Non-pigmented ciliary epithelial cell (primary cell): ENCODE measurements at places on chromosomes 12 and 14.

GRCh38 chr14:62670526-62670925 is 374.7 kb downstream of the KCNH5 start:
- DNase-seq, result no peak

- no peak for DNase-seq
These were observed 13.4 kb downstream of the GABARAPL1 start for GRCh38 chr12:10226086-10226485.

- peak; percentile 20 for DNase-seq
These were observed 11.1 kb upstream of the RTL1 start for GRCh38 chr14:100914597-100915021.

DNA sequence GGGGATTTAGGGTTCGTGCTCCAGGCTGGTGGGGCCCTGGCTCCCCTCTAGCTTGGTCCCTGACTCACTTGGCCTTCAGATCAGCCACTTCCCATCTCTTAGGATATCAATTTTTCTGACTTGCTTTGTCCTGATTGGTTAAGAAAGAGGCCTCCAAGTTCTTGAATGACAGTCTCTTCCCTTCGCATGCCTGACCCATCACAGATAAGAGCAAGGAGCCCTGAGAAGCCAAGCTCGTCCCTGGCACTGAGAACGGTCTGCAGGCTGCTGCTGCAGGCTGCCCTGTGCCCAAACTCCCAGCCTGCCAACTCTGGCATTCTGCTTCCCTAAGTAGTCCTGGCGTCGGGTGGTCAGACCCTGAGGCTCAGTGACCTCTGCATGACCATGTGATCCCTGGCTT is 794 bp upstream of the LRTM2 start:
- no peak for DNase-seq

DNA sequence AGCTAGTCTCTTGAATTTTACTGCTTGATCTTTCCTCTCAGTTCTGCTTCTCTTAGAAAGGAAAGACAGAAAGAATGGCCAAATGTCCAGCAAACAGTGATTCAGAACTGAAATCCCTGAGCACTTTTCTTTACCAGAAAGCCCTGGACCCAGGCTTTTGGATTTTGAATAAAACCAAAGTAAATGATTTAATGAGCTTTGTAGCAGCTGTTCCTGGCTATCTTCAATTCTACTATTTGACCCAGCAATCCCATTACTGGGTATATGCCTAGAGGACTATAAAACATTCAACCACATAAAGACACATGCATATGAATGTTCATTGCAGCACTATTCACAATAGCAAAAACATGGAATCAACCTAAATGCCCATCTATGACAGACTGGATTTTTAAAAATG is 187.2 kb downstream of the PRKD1 start:
- DNase-seq, result no peak

DNA sequence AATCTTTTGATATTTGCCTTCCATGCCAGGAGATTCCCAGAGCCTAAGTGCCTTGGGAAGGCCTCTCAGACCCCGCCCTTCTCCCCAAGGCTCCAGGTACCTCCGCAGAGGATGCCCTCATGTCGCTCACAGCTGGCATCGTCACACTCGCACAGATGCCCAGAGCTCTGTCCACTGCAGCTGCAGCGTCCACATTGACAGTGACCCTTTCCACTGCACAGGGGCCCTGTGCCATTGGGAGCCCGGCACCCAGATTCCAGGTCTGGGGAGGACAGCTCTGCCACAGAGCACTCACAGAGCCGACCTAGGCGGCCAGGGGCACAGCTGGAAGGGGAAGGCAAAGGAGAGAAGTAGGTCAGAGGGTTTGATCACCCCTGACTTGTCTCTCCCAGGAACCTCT is 12.3 kb upstream of the CSAD start:
- no peak for DNase-seq

DNA sequence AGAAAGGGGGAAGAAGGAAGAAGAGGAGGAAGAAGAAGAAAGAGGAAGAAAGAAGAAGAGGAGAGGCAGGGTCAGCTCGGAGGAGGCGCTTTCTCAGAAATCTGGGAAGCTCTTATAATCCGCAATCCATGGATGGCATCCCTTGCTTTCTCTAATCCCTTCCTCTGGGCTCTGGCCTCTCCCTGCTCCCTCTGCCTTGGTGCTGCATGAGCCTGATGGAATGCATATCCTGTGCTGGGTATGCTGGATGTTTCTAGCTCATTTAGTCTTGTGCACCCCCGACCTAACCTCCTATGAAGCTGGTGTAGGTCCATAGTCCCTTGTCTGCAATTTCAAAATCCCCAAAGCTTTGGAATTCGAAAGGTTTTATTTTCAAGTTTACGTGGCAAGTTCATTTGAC is 94.2 kb upstream of the MYL2 start:
- no peak for DNase-seq

DNA sequence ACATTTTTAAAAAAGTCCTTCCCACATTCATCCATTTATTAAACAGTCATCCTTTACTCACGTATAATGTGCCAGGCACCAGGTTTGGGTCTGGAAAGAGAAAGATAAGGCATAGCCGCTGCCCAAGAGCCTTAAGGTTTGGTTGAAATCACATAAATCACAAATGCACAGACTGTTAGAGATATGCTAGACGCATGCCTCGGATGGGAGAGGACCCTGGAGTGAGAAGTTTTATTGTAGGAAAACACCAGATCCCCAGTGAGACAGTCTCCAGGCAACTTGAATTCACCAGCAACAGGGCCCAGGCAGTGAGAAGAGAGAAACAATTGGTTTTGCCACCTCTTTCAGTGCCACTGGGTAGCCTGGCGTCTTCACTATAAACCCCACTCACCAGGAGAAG is 305.9 kb upstream of the AMIGO2 start:
- DNase-seq, result no peak

GRCh38 chr12:114995891-114996290 is 311.9 kb upstream of the TBX3 start:
- DNase-seq, result peak; percentile 24

GRCh38 chr12:95004610-95005009 is 1.1 kb upstream of the NDUFA12 start:
- DNase-seq, result no peak

DNA sequence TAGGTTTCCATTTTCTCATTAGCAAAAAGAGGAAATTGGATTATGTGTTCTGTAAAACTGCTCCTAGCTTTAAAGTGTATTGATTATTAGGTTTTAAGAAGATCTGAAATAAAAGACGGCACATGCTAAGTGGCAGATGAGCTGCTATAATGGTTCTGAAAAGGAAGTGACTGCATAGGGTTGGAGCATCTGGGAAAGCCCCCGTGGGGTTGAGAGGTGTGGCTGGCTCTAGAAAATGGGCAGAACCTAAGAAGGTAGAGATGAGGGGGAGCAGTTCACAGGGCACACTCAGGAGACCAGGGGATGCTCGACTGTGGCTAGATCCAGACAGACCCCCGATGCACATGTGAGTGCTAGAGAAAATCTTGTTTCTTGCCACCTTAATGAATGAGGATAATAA is 1.9 kb downstream of the IFNG-AS1 start:
- no peak for DNase-seq

- no peak for DNase-seq
These were observed 169.2 kb downstream of the GRIN2B start for GRCh38 chr12:13812168-13812567.

DNA sequence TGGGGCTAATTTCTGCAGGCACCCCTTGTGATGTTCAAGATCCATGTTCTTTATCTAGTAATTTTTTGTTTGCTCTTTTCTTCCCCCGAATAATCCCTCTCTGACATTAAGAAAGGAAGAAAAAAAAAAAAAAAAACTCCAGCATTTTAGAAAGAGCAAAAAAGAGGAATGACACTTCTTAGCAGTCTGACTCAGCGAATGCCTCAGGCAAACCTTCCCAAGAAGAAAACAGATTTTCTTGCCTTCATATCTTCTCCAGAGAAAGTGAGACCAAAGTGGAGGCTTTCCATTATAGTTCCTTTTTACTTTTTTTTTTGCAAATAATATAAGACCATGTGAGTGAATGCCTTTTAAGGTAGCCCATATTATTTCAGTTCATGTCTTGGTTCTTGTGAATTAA is 479.0 kb upstream of the SYT1 start:
- no peak for DNase-seq

DNA sequence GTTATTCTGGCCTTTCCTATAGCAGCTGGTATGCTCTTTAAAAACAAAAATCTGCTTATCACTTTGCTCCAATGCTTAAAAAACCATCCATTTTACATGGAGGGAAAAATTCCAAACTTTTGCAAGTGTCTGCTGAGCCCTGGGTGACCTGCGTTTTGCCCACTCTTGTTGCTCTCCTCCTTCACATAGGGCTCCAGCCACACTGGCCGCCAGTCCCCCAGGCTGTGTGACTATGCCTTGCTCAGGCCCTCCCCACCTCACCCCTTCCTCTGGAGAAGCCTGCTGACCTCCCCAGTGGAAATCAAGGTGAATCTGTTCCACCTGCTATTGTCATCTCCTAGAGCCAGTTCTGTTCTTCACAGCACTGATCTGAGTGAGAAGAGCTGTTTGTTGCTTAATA is 126.9 kb downstream of the SLC25A47 start:
- no peak for DNase-seq

DNA sequence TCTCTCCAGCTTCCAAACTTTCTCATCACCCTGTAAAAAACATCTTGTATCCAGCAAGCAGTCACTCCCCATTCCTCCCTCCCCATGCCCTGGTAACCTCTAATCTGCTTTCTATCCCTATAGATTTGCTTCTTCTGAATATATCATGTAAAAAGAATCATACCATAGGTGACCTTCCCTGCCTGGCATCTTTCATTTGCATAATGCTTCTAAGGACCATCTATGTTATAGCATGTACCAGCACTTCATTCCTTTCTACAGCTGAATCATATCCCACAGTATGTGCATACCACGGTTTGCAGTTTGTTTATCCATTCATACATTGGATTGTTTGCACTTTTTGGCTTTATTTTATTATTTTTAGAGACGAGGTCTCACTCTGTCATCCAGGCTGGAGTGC is 22.9 kb upstream of the VPS37B start:
- no peak for DNase-seq
